ENCODE measurements at places on chromosomes 3 and 15. TPM values are rescaled to one million over a fixed set of nuclear protein-coding genes. Genes with fewer than 3 reads are reported as not detected.

P2RY12 gene
- 0.39 TPM for total RNA-seq

DNA sequence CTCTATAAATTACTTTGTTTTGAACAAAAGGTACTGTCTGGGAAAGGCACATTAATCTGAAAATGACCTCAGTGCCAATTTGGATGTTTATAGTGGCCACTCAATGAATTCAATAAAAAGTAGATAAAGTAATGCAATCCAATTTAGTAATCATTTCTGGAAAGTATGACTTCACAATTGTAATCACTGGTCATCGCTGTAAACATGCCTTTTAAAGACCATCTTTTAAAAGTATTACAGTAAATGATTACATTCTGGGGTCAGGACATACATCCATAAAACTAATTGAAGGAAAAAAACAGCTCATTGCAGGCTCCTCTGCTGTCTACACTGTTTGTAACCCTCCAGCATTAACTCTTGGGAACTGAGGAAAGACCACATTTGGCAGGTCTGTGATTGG is 43.2 kb downstream of the HRH1 start:
- DNase-seq, result no peak

GRCh38 chr15:40344631-40345120 is 3.9 kb upstream of the CCDC9B start:
- DNase-seq, result peak; percentile 49

- DNase-seq, result no peak
Measured at GRCh38 chr3:65564483-65564882, 474.2 kb downstream of the MAGI1 start.

GRCh38 chr3:122382888-122383666 is at the start of gene MIX23:
Gene MIX23, minus strand, starts transcription at chr3:122383231. Its CDS starts 7 bp downstream, at chr3:122383224.
- DNase-seq, result peak; percentile 82

LRRIQ4 gene
- total RNA-seq, result not detected

FGD5 gene
- total RNA-seq, result not detected

- no peak for DNase-seq
Measured at GRCh38 chr3:127747751-127748521, 74.4 kb downstream of the MGLL start.

GOLGA8Q gene
- 1.9 TPM for total RNA-seq

DNA sequence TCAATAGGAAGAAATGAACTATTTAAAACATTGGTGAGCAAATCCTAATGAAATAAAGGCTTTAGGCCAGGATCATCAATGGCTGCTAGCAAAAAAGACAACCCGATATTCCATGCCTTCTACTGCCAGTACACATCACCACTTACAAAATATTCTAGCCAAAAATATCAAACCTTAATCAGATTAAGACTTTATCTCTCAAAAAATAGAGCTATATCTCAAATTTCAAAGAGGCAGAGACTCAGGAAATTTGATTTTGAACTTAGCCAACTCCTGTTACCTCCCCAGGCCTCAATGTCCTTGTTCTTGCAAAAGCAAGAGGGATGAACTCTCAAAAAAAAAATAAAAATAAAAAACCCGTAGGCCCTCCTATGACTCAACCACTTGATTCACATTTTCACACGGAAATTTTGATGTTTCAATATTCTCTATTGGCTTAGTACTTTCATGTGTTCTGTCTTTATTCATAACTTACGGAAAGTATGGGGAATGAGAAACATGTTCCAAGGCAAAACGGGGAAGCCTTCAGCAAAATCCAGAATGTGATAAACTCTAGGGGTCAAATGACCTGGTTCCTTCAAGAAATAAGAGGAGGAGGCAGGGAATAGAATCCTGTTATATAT is 273.3 kb upstream of the ZPLD1 start:
- no peak for DNase-seq

- peak; percentile 27 for DNase-seq
Measured at GRCh38 chr15:60003243-60004008, 685 bp upstream of the FOXB1 start.

CADPS gene
- not detected for total RNA-seq

DNA sequence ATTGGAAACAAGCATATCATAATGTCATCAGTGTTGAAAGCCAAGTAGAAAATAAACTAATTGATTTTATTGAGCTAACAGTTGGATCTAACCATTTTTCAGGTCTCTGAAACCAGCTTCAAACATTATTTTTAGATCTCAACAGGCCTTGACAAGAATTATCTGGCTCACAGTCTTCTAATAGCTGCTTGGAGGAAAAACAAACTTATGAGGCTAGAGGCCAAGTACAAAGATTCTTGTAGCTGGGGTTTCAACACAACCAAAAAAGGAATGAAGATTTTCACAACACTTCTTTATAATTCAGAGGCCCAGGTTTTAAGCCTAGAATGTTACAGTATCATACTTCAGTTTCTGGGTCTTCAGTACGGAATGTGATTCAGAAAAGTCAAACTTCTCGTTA is 3.7 kb downstream of the SETMAR start:
- no peak for DNase-seq

- no peak for DNase-seq
Measured at GRCh38 chr3:145190138-145190537, 970.8 kb downstream of the PLOD2 start.

CEP19 gene
- 6.5 TPM for total RNA-seq

DNA sequence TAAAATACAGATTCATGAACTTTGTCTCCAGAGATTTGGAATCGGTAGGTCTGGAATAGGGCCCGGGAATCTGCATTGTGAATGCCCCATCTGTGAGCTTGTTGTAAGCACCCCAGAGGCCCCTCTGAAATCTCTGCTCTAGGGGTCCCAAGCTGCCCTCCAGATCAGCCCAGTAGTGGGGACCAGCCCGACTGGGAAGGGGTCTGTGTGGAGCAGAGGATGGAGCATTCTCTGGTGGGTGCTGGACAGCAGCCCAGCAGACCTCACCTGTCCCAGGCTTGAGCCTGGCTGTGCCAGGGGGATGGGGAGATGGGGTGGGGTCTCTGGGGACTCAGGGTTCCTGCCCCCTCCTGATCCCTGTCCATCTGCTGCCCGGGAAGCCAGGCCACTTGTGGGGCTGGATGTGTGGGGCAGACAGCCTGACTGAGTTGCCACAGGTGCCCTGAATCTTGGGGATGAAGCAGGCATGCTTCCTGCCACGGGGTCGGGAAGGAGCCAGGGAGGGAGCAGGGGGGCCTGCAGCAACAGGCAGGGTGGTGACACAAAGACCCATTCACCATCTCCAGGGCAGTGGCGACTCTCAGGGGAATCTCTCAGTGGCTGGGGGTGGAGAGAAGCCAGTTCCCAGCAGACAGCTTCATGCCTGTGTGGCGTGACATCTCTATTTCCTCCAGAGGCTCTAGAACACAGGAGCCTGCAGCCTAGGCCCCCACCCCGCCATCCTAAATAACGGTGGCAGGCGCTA is 99.3 kb downstream of the WNT7A start:
- DNase-seq, result no peak

GRCh38 chr3:108178676-108179075 is 43.5 kb downstream of the IFT57 start:
- no peak for DNase-seq

DNA sequence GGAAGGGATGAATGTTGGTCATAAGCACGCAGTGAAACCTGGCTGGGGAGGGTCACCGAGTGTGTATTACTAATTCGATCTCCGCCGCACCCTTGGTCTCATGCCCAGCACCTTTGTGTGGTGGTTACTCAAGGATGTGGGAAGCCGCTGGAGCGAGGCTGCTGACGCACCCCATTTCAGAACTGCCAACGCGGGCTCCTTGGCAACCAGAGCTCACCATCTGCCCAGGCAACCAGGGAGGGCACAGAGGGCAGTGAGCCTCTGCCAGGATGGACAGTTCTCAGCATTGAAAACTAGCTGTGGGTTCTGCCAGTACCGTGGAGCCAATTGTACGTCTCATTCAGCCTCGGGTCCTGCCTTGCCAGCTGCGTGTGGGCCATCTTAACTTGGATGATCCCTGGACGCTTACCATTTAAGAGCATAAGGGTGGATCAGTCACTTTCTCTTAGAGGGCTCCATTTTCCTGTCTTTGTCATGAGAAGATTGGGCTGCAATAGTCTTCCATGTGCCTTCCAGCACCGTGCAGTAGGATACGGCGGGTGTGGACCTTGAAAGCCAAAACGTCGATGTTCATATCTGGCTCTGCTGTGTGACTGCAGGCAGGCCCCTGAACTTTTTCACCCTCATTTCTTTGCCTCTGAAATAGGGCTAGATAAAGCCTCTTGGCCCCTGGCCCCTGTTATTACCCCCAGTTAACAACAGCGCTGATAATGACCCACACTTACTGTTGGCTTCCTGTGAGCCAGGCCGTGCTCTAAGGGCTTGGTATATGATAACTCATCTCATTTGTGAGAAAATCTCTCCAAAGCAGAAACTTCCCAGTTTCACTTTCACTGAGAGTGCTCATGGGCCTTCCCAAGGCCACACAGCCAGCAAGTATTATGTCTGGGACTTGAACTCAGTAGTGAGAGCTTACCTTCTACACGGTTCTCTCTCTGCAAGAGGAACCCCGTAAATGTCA is 238.8 kb downstream of the OPA1 start:
- DNase-seq, result no peak

DNA sequence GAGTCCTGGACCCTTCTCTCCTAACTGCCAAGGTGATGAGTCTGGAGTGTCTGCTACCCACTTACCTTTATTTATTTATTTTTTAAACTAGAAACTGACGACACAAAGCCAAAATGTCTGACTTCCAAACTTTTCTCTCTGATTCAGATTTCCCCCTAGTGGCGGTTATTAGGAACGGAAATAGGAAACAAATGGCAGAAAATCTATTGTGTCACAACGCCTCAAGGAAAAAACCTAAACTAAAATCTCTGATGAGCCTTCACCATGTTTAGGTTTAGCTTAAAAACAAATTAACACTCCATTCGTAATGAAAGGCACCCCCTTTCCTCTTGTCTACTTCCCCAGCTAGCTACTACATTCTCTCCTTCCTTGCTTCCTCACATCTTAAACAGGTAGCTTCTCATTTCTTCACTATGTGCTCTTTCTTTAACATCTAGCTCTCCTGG is 94.0 kb upstream of the MEX3B start:
- DNase-seq, result no peak

Measured in naive thymus-derived CD4-positive, alpha-beta T cell (primary cell).